ENCODE measurements at places on chromosomes 2 and 18.

- no peak for DNase-seq
Observed at GRCh38 chr2:108215794-108216211, 24.0 kb upstream of the SULT1C3 start.

DNA sequence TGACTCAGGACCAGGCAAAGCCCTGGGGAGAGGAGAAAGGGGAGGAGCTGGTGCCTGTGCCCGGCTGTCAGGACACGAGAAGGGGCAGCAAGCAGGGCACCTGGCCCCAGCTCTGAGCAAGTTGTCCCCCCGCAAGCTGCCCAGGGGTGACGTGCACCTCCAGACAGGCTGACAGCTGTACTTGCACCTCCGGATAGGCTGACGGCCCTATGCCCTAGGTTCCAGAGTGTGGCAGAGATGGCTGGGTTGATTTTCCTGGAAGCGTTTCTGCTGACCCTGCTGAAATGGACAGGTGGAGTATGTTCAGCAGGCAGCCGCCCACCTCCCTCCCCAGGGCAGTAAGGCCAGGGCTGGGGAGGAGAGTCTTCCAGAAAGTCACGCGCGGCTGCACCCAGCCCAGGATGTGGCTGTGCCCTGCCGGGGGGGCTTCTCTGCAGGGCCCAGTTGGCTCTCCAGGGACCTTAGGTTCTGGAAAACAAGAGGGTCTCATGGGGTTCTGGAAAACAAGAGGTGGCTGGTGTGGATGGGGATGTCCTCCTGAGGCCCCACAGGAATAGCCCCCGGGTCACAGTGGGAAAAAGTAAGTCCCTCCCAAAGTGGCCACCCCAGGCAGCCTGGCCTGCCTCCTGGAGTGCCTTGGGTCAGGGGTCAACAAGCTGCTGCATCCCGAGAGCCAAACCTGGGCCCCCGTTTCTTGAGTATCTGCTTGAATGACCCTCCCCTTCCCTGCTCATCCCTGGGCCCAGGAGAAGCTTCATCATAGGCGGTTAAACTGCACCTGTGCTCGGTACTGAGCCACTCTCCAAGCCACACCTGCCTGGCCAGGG is 71.4 kb upstream of the OTOS start:
- no peak for DNase-seq

DNA sequence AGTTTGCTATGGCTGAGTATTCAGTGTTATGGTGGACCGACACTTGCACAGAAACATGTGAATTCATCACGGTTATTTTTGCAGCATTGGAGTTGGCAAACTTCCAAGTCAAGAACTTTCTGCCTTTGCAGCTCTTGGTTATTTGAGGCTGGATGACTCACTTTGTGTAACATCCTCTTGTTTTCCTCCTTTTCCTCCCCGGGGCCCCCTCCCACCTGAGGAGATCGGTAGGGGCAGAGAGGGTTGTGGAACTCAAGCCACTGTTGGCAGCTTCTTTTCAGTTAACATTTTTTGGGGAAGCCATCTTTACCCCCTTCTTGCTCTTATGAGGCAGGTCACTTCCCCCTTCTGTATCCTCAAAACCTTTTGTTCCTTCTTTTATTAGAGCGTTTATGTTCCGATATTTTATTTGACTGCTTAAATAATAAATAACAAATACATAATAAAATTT is 48.6 kb downstream of the DDX1 start:
- no peak for DNase-seq

DNA sequence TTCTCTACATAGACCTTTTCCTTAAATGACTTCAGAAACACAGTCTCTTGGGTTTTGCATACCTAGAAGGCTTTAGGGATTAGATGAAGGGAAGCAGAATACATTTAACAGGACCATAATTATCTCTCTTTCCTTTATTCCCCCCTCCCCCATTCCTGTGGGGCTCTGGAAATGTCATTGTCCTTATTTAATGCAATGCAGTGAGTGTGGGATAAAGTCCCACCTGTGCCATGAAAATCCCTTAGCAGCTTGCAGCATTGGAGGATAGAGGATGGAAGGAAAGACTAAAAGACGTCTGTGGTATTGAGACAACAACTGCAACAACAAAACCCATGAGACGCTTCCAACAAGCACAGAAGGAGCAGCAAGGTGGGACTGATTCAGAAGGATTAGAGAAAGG is 117.8 kb upstream of the DCC start:
- DNase-seq, result no peak

DNA sequence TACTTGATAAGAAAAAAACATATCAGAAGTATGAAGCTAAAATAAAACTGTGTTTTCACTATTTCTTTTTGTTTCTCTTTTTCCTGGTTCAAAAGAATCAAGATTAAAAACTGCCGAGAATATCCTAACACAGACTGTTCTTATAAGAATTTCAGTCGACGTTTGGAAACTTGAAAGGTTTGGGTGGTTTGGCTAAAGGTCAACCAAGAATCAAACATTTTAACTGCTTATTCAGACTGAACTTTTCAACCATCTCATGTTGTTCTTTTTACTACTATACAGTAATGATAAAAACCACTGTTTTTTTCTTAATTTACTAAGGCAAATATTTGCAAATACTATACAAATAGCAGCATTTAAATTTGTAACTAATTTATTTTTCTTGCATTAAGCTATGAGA is 308.5 kb upstream of the TFPI start:
- no peak for DNase-seq

GRCh38 chr18:76318607-76319006 is 176.4 kb downstream of the ZNF516 start:
- DNase-seq, result no peak
